ENCODE measurements at places on chromosomes 7 and 10. TPM values are rescaled to one million over a fixed set of nuclear protein-coding genes. Genes with fewer than 3 reads are reported as not detected.

DNA sequence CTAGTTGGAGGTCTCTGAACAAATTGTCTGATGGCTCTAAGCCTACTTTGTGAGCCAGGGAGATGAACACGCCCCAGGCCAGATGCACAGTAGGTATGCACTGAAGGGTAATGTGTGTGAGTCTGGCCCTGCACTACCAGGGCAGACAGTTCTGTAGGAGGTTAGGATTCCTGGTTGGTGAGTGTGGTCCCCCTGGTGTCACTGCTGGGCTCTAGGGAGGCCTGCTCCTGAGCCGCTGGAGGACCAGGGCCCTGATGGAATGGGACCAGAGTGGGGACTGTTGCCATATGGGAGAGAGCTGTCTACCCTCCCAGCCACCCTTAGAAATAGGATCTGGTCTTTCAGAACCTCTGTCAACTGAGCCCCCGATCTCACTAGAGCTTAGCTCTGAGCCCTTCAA is 42.0 kb downstream of the CDH23 start:
- DNase-seq: no peak

Gene COL28A1
- 5.1 TPM for total RNA-seq

Gene GAD2
- total RNA-seq: not detected

Gene TCERG1L
- not detected for total RNA-seq

- no peak for DNase-seq
Observed at GRCh38 chr10:35328404-35329037, 7.8 kb upstream of the CCNY start.

DNA sequence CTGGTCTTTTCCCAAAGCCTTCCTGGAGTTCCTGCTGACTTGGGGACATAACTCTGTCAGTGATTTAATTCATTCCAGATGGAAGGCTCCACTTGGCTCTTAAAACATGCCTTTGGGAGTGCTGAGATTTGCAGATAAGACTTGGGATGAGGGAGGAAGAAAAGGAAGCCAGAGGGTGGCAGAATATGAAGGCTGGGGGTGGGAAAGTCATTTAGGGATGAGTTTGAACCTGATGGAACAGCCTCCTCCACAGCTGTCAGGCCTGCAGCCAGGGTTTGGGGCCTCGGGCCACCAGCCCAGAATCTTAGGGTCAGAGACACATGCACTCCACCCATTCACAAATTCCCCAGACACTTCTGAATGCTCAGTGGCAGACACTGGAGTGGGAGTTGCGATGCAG is 28.4 kb upstream of the EIF5AL1 start:
- DNase-seq: no peak

DNA sequence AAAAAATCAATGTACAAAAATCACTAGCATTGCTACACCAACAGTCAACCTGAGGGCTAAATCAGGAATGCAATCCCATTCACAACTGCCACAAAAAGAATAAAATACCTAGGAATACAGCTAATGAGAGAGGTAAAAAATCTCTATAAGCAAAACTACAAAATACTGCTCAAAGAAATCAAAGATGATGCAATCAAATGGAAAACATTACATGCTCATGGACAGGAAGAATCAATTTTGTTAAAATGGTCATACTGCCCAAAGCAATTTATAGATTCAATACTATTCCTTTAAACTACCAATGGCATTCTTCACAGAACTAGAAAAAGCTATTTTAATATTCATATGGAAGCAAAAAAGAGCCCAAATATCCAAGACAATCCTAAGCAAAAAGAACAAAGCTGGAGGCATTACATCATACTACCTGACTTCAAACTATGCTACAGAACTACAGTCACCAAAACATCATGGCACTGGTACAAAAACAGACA is 116.3 kb downstream of the HPSE2 start:
- DNase-seq: no peak

DNA sequence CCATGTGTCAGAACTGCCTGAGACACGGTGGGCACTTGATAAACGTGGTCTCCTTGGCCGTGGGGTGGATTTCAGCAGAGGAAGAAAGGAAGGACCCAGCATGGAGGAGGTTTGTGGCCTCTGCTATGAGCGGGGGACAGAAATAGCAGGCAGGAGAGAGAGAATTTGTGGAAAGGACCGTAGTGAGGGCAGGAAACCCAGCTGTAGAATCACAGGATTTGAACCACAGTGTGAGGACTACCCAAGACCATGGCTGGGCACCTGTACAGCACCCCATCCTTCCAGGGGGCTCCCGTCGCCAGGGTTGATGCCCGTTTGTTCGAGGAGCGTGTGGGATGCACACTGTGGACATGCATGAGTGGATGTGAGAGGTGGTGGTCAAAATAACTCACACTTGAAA is 183.4 kb downstream of the PTPN20 start:
- no peak for DNase-seq

GRCh38 chr7:135704074-135704473 is 23.9 kb downstream of the SLC13A4 start:
- DNase-seq: no peak

Gene PRXL2A
- 108 TPM for total RNA-seq

GRCh38 chr7:45191396-45191795 is 33.8 kb downstream of the RAMP3 start:
- DNase-seq: no peak

GRCh38 chr10:72069751-72070526 is 18.4 kb downstream of the SPOCK2 start:
- DNase-seq: no peak

GRCh38 chr7:150942001-150942590 is 36.0 kb downstream of the KCNH2 start:
- peak; percentile 64 for DNase-seq

DNA sequence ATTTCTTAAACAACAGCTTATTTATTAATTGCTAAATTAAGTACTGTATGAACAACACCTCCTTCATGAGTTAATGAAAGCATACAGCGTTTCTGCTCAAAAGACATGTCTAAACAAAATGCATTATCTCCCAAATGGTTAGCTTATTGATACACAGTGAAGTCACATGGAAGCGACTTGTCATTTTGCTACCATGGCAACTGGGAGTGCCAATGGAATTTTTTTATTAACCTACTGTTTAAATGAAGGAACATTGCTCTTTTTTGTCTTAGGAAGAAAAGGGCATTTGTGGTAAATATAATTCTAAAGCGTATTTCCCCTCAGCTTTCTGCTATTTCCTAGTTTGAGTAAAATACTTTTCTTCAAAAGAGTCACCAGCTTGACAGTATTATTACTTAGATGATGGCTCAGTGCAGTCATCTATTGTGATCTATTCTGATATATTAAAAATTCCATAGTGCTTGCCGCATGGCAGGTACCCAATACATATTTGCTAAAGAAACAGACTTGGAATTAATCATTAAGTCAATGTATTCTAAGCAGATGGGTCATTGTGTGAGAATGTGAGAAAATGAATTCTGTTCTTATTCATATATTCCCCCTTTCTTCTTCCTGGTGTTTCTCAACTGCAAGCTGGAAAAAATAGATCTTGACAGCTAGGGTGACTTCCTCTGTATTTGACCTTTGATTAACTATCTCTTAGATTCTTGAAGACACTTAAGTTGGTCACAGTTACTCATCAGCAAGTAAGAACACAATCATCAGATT is 818.3 kb downstream of the MAGI2 start:
- DNase-seq: no peak

Gene COBL
- 75.7 TPM for total RNA-seq

Gene BICC1
- 2.5 TPM for total RNA-seq

GRCh38 chr7:129775695-129776361 is 164.3 kb downstream of the NRF1 start:
- no peak for DNase-seq

Gene SKIDA1
- not detected for total RNA-seq

Gene GPR37
- total RNA-seq: 0.61 TPM

GRCh38 chr10:42866115-42866995 is 83.8 kb downstream of the BMS1 start:
- DNase-seq: peak; percentile 77

DNA sequence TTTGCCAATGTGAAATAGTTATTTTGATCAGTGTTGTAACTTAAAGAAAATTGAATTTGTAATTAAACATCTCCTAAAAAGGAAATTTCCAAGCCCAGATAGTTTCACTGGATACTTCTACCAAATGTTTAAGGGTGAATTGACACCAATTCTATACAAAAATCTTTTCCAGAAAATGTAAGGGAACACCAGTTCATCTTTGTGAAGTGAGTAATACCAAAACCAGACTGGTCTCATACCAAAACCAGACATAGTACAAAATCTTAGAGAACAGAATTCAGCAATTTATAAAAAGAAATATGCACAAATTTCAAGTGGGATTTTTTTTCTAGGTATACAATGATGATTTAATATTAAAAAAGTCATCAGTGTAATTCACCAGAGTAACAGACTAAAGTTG is 86.0 kb upstream of the ZNF32 start:
- DNase-seq: no peak

GRCh38 chr7:81714306-81714705 is 55.5 kb downstream of the HGF start:
- no peak for DNase-seq

- no peak for DNase-seq
Observed at GRCh38 chr10:13201132-13201531, 33.0 kb downstream of the UCMA start.

DNA sequence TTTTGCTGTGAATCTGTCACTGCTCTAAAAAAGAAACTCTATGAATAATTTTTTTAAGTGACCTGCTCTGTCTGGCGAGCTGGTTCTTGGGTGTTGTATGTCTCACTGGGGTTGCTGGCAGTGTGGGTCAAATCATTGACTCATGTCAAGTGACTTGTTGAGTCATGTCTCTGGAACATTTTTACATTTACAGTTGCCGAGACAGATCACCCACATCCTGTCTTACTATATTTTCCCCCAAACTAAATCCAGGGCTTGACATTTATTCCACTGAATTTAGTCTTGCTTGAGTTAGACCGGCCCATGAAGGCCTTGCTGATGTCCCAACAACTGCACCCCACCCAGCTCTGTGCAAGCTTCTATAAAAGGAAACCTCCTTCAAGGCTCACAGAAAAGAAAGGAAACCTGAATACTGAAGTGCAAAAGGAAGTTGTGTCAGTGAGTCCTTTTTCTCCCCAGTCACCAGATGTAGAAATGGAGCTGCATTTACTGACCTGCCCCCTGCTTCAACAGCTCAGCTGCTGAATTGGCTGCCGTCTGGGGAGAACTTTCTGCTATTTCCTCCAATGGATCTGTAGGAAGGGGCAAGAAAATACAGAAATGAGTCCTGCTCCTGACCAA is 290.3 kb downstream of the TNS3 start:
- DNase-seq: no peak

- peak; percentile 51 for DNase-seq
Observed at GRCh38 chr10:6255548-6256061, 52.9 kb downstream of the PFKFB3 start.

GRCh38 chr10:96987842-96988175 is 155.7 kb downstream of the LCOR start:
- DNase-seq: no peak

Gene RFC2
- total RNA-seq: 16.1 TPM

DNA sequence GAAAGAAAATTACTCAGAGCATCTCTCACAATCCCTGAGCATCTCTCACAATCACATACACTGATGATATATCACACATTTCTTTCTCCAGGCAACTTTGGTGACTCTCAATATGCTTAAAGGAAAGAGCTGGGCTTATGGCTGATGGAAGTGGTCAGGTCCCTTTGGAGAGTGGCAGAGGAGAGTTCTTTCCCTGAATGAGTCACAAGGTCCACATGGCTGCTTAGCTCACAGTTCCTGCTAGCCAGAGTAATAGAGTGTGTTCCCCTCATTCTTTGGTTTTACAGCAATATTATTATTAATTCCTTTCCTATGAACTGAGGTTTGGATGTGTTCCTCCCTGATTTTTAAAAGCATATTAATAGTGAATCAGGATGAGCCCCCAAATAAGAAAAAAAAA is 287.4 kb downstream of the C7orf25 start:
- DNase-seq: no peak

- no peak for DNase-seq
Observed at GRCh38 chr10:46096909-46097575, 51.0 kb upstream of the MSMB start.

- no peak for DNase-seq
Observed at GRCh38 chr10:86611386-86611785, 43.0 kb upstream of the OPN4 start.

DNA sequence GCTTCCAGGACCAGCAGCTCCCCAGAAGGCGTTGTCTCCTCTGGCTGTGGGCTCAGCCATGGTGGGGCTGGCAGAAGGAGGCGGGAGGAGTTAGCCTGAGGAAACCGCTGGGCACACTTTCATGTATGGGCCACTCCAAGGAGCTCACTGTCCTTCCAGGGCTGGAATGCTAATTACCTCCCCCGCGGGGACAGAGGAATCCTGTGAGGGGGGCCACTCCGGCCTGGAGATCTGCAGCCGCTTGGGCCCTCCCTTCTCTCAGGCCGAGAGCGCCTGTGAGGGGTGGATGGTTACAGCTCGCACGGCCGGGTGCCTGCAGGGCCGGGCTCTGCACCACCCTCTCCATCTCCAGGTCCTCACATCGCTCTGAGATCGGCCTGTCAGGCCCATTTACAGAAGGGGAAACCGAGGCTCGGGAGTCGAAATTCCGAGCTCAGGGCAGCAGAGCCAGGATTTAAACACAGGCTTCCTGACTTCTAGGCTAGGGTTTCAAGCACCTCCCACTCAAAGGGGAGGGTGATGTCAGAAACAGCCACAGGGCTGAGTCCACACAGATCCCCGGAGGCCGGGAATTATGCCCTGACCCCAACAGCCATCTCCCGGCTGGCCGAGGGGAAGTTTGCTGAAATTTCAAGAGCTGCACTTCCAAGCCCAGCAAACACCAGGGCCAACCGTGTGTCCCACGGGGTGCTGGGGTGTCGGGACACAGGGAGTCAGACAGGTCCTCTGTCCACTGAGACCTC is 59.1 kb downstream of the PDGFA start:
- no peak for DNase-seq

Gene TRIL
- 0.52 TPM for total RNA-seq

Gene SEMA3D
- 2.6 TPM for total RNA-seq

DNA sequence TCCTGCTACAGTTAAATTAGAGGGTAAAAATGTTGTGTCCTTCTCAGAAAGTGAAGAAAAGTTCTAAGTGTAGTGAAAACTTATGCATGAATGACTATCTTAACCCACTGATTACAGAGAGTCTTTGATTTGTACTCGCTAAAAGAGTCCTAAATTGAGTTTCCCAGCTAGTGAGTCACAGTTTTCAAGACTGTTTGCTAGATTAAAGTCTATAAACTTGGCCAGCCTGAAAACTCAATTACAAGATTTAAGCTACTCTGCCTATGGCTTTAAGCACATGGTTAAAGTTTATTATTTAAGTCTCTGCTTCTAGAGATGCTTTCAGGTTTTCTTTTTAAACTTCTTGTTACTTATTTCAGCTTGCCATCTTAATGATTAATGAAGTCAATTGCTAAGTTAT is 44.4 kb downstream of the MRPS24 start:
- no peak for DNase-seq

GRCh38 chr10:46555713-46556514 is 544 bp downstream of the GPRIN2 start:
- DNase-seq: peak; percentile 80

Gene CALCR
- total RNA-seq: not detected

GRCh38 chr7:155734445-155734809 is 77.8 kb downstream of the SHH start:
- DNase-seq: no peak

DNA sequence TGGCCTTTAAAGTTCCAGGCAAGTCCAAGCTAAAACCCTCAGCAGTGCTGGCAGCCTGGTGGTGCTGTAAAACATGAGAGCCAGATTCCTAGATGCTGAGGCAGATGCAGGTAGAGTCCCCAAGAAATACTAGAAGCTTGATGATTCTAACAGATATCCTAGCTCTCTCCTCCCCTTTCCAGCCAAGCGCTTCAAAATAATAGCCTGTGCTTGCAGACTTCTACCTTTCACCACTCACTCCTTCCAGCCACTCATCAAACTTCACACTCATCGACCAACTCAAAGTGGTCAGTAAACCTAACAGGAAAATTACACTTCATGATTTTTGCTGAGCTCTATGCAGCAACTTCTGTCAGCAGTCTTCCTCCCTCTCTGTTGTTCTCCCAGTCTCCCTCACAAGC is 50.2 kb downstream of the LMBR1 start:
- DNase-seq: no peak

All from left colon (tissue), 2 donors.